HepG2 (cell line): ENCODE measurements at places on chromosomes 11 and 22.

- no peak overlapping the region for H3K27ac ChIP-seq
- H3K36me3 ChIP-seq: no peaks in the 10 kb centered on the region
- DNase-seq: no peak
- no peak overlapping the region for H3K4me3 ChIP-seq
These were observed 110.0 kb downstream of the KIRREL3 start for GRCh38 chr11:126890561-126890960.

- no peak overlapping the region for H3K27ac ChIP-seq
- H3K27me3 ChIP-seq: peaks cover 7% of the 10 kb centered on the region; the same call in 2 of the 3 replicates
- H3K4me1 ChIP-seq: no peaks in the 10 kb centered on the region
- no peak overlapping the region for H3K4me3 ChIP-seq
- no peak for DNase-seq
These were observed 16.1 kb upstream of the NTM start for GRCh38 chr11:131354251-131354701.

- DNase-seq: peak; percentile 8
- no peak overlapping the region for H3K4me3 ChIP-seq
- 0 out of 2 replicates have a peak, but pooled peaks cover 3% of the 10 kb centered on the region for H3K27me3 ChIP-seq
- no peaks in the 10 kb centered on the region for H3K4me1 ChIP-seq
- H3K27ac ChIP-seq: no peak overlapping the region
- H3K36me3 ChIP-seq: no peaks in the 10 kb centered on the region
These were observed 8.4 kb downstream of the LRRC10B start for GRCh38 chr11:61516675-61517572.

DNA sequence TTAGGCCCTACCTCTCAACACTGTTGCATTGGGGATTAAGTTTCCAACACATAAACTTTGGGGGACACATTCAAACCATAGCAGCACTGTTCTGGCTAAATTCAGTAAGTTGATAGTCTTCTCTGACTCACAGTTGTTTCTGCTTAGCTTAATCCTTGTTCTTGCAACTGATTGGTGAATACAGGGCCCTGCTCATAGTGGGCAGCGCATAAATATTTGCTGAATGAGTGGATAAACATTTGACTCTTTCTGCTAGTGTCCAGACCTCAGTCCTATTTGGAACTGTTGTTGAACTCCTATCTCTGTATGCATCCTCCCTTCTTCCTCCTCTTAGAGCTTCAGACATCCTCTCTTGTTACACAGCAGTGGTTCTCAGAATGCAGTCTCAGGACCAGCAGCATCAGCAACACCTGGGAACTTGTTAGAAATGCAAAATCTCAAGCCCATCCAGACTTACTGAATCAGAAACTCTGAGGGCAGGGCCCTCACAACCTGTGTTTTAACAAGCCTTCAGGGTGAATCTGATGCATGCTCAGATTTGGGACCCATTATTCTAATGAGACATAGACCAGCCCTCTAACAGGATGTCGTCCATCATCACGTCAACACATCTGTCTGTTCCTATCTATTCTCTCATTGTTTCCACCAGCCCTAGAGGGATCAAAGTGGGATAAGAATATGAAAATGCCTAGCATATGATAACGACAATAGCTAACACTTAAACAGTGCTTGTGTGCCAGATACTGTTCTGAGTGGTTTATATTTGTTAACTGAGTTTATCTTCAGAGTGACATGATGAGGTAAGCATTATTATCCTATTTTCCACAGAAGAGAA lies 22.3 kb downstream of the SPON1 start:
- H3K4me3 ChIP-seq: no peak overlapping the region
- H3K36me3 ChIP-seq: no peaks in the 10 kb centered on the region
- peaks cover 5% of the 10 kb centered on the region; the same call in 1 of the 3 replicates for H3K27me3 ChIP-seq
- H3K27ac ChIP-seq: no peak overlapping the region
- no peaks in the 10 kb centered on the region for H3K4me1 ChIP-seq
- no peak for DNase-seq

- H3K27me3 ChIP-seq: no peaks in the 10 kb centered on the region
- peaks cover 39% of the 10 kb centered on the region for H3K4me1 ChIP-seq
- H3K27ac ChIP-seq: no peak within 1 kb of the TSS
- H3K36me3 ChIP-seq: no peaks in the 10 kb centered on the region
- DNase-seq: no peak
These were observed at the start of gene SOX10 for GRCh38 chr22:37983860-37984791. Gene SOX10, minus strand, starts transcription at chr22:37984555. Its CDS starts 771 bp downstream, at chr22:37983784.

DNA sequence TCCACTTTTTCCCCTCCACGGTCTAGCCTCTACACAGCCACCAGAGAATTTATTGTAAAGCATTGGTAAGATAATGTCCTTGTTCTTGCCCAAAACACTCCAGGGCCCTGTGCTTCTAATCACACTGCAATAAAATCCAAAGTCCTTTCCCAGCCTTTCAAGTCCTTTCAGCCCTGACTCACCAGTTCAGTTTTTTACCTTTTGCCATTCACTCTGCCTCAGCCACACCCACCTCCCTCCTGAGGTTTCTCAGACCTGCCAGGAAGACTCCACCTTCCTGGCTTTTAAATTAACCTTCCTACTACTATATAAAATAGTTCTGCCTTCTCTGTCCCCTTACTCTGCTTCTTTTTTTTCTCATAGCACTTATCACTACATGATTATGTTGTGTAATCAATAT lies 91.0 kb upstream of the ARHGAP32 start:
- no peaks in the 10 kb centered on the region for H3K36me3 ChIP-seq
- H3K4me3 ChIP-seq: no peak overlapping the region
- peaks cover 67% of the 10 kb centered on the region for H3K4me1 ChIP-seq

DNA sequence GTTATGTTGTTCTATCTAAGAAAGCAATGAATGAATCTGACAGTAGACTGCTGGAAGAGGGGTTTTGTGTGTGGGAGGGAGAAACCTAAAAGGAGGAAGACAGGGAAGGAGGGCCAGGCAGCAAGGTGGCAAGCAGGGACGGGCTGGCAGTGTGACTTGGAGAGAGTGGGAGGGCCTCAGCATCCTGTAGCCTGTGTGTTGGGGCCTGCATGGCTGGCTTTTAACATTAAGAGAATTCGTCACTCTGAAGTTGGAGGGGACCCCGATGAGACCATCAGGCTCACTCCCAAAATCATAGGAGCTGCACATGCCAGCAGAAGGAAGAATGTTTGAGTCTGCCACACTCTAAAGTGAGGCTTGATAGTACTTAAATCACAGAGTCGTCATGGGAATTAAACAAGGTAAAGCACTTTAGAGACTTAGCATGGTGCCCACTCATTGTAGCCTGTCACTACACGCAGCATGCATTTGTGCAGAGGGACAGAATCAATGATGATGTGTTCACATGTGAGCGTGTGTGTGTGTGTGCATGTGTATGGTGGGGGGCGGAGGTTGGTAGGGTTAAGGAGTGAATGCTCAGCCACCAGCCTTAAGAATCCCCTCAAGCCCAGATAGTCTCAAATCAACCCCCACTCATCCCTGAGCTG lies 199.5 kb downstream of the TENM4 start:
- H3K36me3 ChIP-seq: no peaks in the 10 kb centered on the region
- H3K27ac ChIP-seq: no peak overlapping the region
- H3K4me3 ChIP-seq: no peak overlapping the region
- peaks cover 2% of the 10 kb centered on the region for H3K27me3 ChIP-seq

GRCh38 chr11:129637473-129637872 lies 178.2 kb upstream of the TMEM45B start:
- no peaks in the 10 kb centered on the region for H3K4me1 ChIP-seq
- no peaks in the 10 kb centered on the region for H3K36me3 ChIP-seq
- H3K27me3 ChIP-seq: no peaks in the 10 kb centered on the region; the same call in 1 of the 2 replicates
- DNase-seq: no peak
- no peak overlapping the region for H3K4me3 ChIP-seq

DNA sequence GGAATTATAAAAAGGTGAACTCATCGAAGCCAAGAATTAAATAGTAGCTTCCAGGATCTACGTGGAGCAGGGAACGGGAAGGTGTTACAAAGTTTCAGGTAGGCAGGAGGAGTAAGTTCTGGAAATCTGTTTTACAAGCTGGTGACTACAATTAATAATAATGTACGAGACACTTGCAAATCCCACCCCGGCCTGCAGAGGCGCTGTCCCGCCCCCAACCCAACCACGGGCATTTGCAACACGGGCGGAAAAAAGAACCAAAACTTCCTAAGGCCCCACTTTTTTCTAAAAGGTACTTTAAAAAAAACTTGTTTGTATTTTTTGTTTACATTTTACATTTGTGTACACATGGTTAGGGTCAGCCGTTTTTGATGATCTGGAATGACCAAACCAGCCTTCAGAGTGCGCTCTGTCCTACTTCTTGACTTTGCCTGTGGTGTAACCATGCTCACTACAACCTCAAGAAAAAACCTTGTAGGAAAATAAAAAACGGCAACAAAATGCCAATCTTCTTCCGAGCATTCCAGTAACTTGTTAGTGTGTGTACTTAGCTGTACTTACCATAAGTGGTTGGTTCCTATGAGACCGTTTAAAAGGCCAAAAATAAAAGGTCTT lies 449.6 kb upstream of the B3GAT1 start:
- H3K36me3 ChIP-seq: no peaks in the 10 kb centered on the region
- no peak overlapping the region for H3K27ac ChIP-seq
- H3K4me1 ChIP-seq: no peaks in the 10 kb centered on the region
- H3K4me3 ChIP-seq: no peak overlapping the region
- no peak for DNase-seq
- peaks cover 1% of the 10 kb centered on the region; the same call in 1 of the 2 replicates for H3K27me3 ChIP-seq
